ENCODE measurements at places on chromosomes 3 and 15. TPM values are rescaled to one million over a fixed set of nuclear protein-coding genes. Genes with fewer than 3 reads are reported as not detected.

Gene IL17RC
- 17.5 TPM for total RNA-seq

Gene NT5DC2
- total RNA-seq, result 252 TPM

Gene LRCH3
- total RNA-seq, result 62.2 TPM

Gene P3H2
- 1.5 TPM for total RNA-seq

Gene GOLGA8J
- total RNA-seq, result not detected

Gene LMLN
- 7.1 TPM for total RNA-seq

Gene SHQ1
- 26.9 TPM for total RNA-seq

Gene MESP1
- total RNA-seq, result not detected

Gene BFSP2
- not detected for total RNA-seq

Gene ARHGAP11A
- total RNA-seq, result 19.7 TPM

Gene FANCD2OS
- total RNA-seq, result not detected

Gene INAFM2
- 17.7 TPM for total RNA-seq

Gene KATNBL1
- total RNA-seq, result 55.1 TPM

Gene KNG1
- total RNA-seq, result not detected

Gene RGMA
- total RNA-seq, result 5.7 TPM

Gene FGD5
- total RNA-seq, result 294 TPM

Gene ANKUB1
- not detected for total RNA-seq

Gene SCN5A
- 1.4 TPM for total RNA-seq

DNA sequence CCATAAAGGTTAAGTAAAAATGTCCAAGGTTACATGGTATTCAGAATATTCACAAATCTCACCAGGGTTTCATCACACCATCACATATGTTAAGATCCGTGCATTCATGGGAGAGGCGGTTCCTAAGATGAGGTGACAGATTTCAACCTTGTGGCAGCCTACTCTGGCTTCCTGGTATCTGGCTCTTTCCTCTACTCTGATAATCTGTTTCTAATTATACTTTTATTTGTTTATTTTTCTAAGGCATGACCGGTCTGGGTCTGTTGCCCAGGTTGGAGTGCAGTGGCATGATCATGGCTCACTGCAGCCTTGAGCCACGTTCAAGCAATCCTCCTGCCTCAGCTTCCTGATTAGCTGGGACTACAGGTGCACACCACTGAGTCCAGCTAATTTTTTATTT, 34.4 kb downstream of the RAF1 start:
- DNase-seq, result no peak

GRCh38 chr3:45167011-45167911, 21.1 kb upstream of the CDCP1 start:
- DNase-seq, result peak; percentile 76

GRCh38 chr15:65106011-65106590, 8.9 kb downstream of the UBAP1L start:
- DNase-seq, result no peak

DNA sequence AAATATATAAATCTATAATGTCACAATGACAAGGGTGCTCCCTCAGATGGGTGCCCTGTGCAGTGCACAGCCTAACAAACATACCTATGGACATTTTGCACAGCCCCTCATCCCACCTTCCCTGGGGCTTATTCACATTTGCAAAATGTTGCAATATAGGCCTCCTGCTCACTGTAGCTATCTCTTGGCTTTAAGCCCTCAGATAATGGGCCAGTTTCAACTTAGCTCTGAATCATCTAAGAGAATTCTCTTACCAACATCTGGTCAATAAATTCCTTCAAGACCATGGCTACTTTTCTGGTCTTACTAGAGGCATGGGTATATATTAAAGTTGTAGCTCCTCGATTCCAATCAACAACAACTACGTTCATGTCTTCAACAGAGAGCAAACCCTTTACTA, 17.9 kb downstream of the LIPH start:
- no peak for DNase-seq

- DNase-seq, result no peak
Observed at GRCh38 chr15:40412095-40412759, 6.6 kb downstream of the IVD start.

- no peak for DNase-seq
Observed at GRCh38 chr3:188400494-188401243, 246.7 kb downstream of the LPP start.

DNA sequence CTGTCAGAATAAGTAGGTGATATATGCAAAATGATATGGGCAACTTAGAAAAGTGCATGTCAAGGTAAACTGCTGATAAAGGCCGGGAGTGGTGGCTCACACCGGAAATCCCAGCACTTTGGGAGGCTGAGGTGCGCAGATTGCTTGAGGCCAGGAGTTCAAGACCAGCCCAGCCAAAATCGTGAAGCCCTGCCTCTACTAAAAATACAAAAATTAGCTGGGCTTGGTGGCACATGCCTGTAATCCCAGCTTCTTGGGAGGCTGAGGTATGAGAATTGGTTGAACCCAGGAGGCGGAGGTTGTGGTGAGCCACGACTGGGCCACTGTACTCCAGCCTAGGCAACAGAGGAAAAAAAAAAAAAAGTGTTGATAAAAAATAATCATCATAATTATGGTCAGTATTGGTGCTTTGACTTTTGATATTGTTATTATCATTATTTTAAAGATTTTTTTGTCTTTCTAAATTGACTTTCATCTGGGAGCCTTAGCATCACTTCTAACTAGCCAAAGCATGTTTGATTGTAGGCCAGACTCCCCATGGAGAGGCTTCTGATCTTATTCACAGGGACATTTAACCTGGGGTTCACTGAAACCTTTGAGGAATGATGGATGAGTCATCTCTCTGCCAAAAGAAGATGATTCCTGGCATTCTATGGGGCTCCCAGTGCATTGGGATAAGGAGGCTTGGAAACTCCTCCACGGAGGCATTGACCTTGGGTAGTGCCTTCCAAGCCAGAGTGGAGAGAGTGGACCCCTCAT, 5.6 kb downstream of the ZBTB38 start:
- no peak for DNase-seq

DNA sequence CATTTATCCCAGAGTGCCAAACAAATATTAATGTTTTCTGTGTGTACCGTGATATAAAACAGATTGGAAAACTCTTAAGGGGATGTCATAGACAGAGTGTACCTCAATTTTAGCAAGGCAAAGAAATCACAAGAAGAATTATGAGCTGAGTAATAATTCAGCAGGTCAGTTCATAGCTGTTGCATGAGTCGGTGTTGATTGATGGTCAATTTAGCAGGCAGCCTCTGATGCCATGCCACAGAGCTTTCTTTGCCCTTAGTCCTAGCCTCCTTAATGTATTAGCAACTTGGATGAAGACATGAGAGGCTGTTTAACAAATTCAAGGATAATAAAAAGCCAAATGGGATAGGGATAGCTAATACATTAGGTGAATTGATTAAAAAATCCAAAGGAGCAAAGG, 6.8 kb downstream of the SLC35A5 start:
- no peak for DNase-seq

- no peak for DNase-seq
Observed at GRCh38 chr15:100920516-100921135, 1.5 kb downstream of the LRRK1 start.

DNA sequence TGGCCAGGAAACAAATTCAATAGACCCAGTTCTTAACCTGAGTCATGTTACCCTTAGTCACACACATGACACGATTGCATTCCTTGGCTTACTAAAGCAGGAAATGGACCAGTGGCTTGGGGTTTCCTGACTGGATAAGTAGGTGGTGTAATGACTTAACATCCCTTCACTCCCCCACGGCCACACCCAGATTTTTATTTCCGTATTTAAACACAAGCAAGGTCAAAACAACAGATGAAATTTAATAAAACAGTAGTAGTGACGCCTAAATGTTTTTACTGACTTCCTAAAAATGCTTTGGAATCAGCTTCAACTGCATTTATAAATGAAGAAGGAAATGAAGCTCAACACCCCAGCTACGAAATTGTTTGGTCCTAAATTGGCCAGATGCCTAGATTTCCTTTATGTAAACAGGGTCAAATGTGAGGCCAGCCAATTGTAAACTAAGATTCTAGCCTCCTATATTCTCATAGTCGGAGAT, 324.3 kb downstream of the CHST2 start:
- DNase-seq, result no peak

DNA sequence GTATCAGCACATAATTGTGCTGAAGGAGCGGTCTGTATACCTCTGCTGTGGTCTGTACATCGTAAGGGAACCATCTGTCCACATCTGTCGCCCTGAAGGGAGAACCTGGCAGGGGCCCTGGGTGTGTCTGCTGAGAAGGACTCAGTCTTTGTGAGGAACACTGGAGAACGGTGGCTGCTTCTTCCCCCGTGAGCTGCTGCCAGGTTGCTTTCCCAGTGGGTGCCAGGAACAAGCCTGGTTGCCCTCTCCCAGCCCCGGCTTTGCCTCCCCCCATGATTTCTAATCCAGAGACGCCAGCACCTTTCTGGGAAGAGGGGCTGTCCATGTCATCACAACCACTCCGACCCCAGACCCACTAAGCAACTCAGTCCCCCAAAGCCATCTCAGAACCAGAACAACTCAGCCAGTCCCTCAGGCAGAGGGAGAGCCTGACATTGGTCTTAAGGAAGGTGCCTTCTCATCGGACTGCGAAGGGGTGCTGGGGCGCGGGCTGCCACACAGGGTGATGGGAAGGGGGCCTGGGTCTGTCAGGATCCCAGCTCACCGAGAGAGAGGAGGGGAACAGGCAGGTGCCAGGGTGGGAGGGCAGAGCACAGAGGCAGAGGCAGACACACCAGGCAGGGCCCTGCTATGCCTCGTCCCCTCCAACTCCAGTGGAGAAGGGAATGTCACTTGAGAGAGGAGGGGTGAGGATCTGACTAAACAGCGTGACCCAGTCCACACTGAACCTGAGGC, 8.5 kb downstream of the TNK2 start:
- no peak for DNase-seq

GRCh38 chr15:62212741-62213140, 47.7 kb upstream of the C2CD4B start:
- DNase-seq, result no peak

- DNase-seq, result no peak
Observed at GRCh38 chr3:178532476-178532875, 3.8 kb upstream of the KCNMB2 start.

DNA sequence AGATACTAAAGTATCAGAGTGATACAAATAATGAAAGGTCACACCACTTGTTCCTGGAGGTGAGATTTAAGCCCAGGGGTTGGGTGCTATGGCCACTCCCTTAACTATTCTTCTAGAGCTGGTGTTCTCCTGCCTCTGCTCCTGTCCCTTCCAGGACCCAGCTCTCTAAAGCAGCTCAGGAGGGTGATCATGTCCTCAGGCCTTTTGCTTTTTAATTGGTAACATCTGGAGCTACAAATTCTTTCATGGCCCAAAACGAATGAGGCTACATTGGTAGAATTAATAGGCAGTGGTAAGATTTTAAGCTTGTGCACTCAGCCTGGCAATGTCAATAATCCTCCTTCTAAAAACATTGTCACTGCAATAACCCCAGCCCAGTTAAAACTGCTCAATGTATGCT, 38.2 kb upstream of the CNOT10 start:
- DNase-seq, result no peak

DNA sequence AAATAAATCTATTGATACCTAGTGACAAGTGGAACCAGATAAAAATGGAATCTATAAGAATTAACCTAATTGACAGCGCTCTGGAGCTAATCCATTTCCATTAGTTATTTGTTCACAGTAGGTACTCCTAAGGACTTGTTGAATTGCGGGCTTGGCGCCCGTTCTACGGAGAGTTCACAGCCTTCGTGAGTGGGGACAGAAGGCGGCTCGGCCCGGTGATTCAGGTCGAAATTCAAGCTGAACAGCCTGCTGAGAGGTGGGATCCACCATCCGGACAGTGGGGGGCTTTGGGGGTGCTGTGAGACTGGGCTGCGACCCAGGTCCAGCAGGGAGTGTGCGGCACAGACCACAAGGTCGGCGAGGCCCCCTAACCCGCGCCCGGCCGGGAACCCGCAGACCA, 779 bp upstream of the CTNNB1 start:
- no peak for DNase-seq

DNA sequence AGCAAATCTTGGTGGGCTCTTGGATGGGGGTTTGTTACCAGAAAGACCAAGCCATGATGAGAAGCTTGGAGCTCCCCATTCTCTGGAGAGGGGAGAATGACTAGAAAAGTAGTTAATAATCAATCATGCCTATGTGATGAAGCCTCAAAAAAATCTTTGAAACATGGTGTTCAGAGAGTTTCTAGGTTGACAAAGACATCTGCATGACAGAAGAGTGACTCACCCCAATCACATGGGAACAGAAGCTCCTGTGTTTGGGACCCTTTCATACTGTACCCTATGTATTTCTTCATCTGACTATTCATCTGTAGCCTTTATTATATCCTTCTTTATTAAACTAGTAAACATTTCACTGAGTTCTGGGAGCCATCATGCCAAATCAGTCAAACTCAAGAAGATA, 87.4 kb downstream of the BCHE start:
- DNase-seq, result no peak

- DNase-seq, result no peak
Observed at GRCh38 chr3:25910997-25911396, 121.1 kb downstream of the OXSM start.

- DNase-seq, result no peak
Observed at GRCh38 chr3:190502946-190503345, 10.9 kb upstream of the IL1RAP start.

DNA sequence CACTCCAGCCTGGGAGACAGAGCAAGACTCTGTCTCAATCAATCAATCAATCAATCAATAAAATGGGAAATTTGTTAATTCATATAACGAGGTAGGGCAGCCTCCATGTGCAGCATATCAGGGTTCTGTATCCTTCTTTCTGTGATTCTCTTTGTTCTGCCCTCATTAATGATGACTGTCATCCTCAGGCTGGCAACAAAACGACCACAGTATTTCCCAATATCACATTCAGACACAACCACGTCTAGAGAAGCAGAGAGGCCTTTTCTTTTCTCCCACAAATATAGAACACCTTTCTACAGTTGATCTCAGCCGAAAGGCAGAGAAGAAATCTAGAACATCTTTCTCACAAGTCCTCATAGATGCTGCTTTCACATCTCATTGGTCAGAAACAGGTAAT, 11.2 kb downstream of the CEP19 start:
- DNase-seq, result no peak

All from endothelial cell (in vitro differentiated cells).